Stimulated activated CD4-positive, alpha-beta T cell treated with anti-CD3 and anti-CD28 coated beads, TNF-alpha, amount 100 ng/mL, for 24 hours (primary cell): ENCODE measurements at places on chromosomes 6 and 20.

- DNase-seq, result no peak
Observed at GRCh38 chr6:157224178-157224950, 99.0 kb downstream of the TMEM242 start.

DNA sequence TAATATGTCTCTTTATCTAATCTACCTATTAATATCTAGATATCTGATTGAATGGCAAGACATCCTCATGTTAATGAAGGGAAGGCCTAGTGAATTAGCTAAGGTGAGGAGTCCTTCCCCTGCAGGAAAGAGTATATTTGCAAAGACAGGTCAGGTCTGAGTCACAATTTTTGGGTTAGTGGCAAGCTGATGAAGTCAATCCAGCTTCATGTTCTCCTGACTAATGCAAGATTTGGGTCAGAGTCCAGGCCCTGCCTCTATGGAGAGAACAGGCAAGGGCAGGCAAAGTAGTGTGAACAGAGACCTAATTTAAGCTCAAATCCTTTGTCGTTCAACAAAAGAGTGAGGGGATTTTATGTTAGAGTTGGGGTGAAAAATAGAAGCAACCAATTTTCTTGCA is 496.7 kb downstream of the BMP2 start:
- DNase-seq, result no peak

GRCh38 chr20:62958388-62959100 is 6.0 kb downstream of the SLC17A9 start:
- DNase-seq, result no peak

GRCh38 chr20:62710886-62711702 is 2.5 kb downstream of the NTSR1 start:
- no peak for DNase-seq

- DNase-seq, result no peak
Observed at GRCh38 chr6:122778302-122778701, 1.2 kb upstream of the FABP7 start.

DNA sequence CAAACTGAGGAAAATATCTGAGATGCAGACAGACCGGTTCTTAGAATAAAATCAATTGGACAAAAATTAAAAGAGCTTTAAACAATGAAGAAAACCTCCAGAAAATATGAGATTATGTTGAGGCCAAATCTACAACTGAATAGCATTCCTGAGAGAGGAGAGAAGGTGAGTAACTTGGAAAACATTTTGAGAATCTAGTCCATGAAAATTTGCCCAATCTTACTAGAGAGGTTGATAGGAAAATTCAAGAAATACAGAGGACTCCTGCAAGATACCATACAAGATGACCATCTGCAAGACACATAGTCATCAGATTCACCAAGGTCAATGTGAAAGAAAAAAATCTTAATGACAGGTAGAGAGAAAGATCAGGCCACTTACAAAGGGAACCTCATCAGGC is 437.7 kb upstream of the ADGRB3 start:
- no peak for DNase-seq

DNA sequence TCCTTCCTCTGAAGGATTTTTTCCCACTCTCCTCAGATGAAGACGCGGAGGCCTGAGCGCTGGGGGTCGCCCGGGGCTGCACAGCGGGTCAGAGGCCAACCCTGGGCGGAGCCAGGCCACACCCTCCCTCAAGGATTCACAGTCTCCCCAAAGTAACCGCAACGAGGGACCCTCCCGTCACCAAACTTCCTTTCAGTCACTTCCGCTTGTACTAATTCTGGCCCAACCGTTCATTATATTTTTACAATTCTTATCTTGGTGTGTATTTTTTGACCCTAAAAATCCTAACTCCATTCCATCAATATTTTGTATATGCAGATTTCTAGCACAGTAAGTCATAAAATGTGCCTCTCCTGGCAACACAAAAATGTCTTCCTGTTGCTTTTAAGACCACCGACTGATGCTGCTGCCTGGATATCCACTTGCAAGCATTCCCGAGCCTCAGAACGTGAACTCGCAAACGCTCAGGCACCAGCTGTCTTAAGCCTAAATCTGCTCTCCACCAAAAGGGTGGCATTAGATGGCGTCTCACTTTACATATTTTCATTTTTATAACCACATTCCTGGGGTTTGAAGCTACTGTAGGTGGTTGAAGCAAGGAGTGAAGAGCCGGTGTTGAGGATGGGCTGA is 128.0 kb downstream of the DLL1 start:
- DNase-seq, result no peak

GRCh38 chr6:73722318-73723060 is 26.5 kb downstream of the CD109 start:
- DNase-seq, result no peak

- DNase-seq, result no peak
Observed at GRCh38 chr6:52582996-52583395, 6.1 kb upstream of the TRAM2 start.

- no peak for DNase-seq
Observed at GRCh38 chr20:33684533-33685327, 1.5 kb downstream of the E2F1 start.

DNA sequence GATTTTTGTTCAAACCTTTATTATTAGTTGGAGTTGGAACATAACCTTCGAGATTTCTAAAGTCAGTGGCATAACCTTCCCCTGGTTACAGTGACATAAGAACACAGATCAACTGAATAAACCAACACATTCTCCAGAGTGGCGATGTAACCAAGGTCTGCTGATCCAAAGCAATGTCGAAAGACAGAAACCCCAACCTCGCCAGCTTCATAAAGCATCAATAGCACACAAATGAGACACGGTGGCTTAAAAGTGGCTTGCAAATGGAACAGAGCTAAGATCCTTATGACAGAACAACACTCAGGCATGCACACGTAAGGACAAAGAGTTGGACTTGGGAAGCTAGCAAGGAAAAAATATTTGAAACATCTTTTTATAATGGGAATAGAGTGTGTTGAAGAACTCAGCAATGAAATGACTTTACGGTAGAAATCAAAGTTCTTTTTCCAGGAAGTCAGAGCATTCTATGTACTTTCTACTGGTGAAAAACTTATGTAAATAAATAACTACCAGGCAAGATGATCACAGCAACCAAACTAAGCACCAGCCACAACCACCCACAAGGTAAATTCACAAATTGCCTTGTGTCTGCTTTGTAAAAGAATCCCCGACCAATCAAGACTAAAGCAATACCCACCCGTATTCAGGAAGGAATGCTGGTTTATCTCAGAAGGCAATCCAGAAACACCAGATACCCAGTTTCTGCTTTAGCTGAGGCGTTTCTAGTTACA is 61.0 kb upstream of the NHSL1 start:
- DNase-seq, result no peak

GRCh38 chr6:159089909-159090308 is 45.1 kb upstream of the TAGAP start:
- no peak for DNase-seq

- DNase-seq, result no peak
Observed at GRCh38 chr6:39602601-39603519, 122.3 kb downstream of the KIF6 start.

- no peak for DNase-seq
Observed at GRCh38 chr6:111572216-111572706, 33.4 kb downstream of the TRAF3IP2 start.

DNA sequence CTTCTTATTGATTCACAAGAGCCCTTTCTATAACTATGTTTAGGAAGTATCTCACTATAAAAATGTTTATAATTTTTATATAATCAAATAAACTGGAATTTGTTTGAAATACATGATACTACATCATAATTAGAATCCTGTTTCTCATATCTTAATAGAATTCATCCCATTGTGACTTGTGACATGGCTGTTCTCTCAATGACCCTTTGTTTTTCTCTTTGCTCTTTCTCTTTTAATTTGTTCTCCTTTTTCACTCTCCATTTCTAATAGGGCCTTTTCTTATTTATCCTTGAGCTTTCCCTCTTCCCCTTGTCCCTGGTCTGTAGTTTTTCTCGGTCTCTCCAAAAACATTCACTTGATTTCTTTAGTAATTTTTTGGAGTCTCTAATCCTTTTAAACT is 111.3 kb downstream of the ADGRB3 start:
- no peak for DNase-seq

DNA sequence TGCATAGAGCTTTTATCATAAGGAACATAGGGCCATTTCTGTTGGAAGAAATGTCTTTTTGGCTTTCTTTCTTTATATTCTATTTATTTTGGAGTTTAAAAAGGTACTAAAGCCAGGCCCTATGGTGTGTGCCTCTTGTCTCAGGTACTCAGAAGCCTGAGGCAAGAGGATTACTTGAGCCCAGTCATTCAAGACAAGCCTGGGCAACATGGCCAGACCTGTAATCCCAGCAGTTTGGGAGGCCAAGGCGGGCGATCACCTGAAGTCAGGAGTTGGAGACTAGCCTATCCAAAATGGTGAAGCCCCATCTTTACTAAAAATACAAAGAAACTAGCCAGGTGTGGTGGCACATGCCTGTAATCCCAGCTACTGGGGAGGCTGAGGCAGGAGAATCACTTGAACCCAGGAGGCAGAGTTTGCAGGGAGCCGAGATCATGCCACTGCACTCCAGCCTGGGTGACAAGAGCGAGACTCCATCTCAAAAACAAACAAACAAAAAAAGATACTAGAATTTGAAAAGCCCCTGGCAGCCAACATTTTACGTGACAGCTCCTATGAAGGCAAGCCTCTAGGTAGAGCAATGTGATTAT is 80.0 kb downstream of the CBFA2T2 start:
- DNase-seq, result no peak

DNA sequence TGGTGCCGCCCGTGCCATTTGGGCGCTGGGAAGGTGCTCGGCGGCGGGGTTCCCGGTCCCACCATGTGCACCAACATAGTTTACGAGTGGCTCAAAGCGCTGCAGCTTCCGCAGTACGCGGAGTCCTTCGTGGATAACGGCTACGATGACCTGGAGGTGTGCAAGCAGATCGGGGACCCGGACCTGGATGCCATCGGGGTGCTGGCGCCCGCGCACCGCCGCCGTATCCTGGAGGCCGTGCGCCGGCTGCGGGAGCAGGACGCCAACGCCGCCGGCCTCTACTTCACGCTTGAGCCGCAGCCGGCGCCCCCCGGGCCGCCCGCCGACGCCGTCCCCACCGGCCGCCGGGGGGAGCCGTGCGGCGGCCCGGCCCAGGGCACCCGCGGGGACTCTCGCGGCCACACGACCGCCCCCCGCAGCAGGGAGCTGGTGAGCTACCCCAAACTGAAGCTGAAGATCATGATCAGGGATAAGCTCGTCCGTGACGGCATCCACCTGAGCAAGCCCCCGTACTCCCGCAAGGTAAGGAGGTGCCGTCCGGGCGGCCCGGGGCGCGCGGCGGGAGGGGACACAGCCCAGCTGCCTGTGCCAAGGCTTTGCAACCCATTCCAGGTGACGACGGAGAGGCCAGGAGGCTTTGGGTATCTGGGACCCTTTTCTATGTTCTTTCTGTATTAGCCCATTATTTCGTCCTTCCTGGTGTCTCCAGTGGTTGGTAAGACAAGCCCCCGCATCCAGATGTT is 547 bp downstream of the SAMD5 start:
- DNase-seq, result no peak
